AG08395 (cell line): ENCODE measurements at places on chromosomes 1 and 21.

GRCh38 chr1:224789311-224789710, 140.2 kb upstream of the DNAH14 start:
- DNase-seq, result no peak

GRCh38 chr1:222161676-222162075, 386.2 kb downstream of the HHIPL2 start:
- no peak for DNase-seq

DNA sequence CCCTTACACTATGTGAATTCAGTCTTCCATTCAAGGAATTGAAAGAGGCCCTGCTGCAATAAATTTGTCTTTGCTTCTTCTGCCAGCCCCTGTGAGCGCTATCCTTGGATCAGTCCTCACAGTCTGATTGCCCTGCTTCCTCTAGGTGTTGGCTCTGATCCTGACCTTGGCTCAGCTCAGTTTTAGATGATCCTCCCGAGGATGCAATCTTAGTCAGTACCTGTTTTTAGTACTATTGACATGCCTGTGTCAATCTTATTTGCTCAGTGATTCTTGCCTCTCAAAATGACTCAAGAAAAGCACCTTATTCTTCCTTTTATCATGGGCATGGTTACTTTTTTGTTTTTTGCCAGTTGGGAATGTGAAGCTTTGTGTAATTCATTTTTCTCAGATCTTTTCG, 101.4 kb upstream of the KCNK1 start:
- DNase-seq, result no peak

DNA sequence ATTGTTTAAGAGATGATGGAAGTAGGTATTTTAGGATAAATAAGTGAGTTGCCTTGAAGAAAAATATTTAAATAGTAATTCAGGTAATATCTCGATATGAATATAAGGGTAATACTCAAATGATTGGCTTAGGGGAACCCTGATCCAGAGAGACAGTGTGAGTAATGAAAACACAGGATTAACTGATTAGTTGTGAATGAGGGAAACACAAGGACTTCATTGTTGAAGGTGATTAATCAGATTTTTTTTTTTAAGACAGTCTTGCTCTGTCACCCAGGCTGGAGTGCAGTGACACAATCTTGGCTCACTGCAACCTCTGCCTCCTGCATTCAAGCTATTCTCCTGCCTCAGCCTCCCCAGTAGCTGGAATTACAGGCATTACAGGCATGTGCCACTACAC, 12.7 kb downstream of the SLC25A33 start:
- DNase-seq, result no peak

DNA sequence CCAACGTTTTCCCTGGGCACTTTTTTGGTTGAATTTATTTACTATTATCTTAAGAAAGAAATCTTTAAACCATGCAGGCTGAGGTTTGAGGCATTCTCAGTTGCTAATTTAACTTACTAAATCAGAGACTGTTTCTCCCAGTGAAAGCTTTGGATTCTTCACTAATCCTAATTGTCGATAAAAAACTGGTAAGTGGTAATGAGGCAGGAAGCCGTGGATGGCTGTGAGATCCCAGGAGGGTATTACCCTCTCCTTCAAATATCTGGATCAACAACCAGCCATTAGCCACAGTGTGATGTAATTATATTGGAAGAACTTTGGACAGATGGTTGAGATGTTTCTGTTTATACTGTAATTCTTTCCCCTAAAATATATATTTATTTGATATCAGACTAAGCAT, 485.0 kb downstream of the DISC1 start:
- DNase-seq, result peak; percentile 15

DNA sequence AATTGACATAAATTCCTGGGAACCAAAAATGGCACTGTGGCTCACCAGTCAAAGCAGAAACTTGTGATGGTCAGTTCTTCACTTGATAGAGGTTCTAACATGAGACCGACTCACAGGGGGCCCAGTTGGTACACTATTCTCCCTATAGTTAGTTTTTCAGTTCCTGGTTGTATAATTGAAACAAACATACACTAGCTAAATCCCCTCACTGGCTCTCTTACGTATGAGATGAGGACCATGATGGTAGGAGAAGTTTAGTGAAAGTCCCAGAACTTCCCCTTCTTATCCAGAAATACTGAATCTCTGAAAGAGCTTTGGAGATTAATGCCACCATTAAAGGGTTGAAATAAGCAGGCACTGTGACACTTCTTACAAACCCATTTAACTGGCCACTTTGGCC, 2.8 kb upstream of the S100B start:
- no peak for DNase-seq

DNA sequence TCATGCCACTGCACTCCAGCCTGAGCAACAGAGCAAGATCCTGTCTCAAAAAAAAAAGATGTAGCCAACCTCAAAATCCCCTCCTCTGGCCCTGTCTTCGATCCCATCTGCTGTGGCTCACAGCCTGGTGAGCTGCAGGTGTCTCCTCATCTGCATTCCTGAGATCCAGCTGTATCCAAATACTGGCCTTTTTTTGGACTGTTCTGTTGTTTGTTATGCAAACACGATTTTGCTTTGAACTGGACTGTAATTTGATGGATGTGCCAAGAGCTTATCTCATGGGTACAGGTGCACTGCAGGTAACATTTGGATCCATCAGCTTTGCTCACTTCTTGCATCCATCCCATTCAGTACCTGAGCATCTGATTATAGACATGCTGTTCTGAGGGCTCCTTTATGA, 14.1 kb upstream of the FAM43B start:
- DNase-seq, result no peak
